ENCODE measurements at places on chromosomes 1 and 21. TPM values are rescaled to one million over a fixed set of nuclear protein-coding genes. Genes with fewer than 3 reads are reported as not detected.

The KRTAP7-1 gene
- total RNA-seq, result not detected

GRCh38 chr1:119966020-119966419, 69.7 kb upstream of the ADAM30 start:
- DNase-seq, result no peak

The LIN28A gene
- not detected for total RNA-seq

The RNU1-3 gene
- total RNA-seq, result 6,377 TPM

- no peak for DNase-seq
Measured at GRCh38 chr1:233543338-233544255, 70.3 kb upstream of the KCNK1 start.

GRCh38 chr1:239840336-239840735, 251.3 kb upstream of the FMN2 start:
- DNase-seq, result no peak

DNA sequence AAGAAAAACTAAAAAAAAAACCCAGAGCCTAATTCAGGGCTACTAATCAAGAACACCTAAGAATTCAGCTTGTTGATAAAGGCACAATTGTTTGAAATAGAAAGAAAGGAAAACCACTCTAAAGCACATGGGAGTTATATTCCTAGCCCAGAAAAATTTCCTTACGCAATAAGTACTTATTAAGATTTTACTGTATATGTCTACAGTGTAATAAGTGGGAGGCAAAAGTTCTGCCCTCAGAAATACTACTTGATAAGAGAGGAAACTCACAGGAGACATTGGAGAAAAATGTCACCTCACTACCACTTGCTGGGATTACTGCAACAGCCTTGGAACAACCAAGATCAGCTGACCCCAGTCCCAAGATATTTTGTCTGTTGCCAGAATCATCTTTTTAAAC, 66.1 kb downstream of the IARS2 start:
- DNase-seq, result no peak
